ENCODE measurements at places on chromosomes 1 and 21.

GRCh38 chr21:43818685-43819084 is 29.3 kb downstream of the RRP1 start:
- DNase-seq: no peak

DNA sequence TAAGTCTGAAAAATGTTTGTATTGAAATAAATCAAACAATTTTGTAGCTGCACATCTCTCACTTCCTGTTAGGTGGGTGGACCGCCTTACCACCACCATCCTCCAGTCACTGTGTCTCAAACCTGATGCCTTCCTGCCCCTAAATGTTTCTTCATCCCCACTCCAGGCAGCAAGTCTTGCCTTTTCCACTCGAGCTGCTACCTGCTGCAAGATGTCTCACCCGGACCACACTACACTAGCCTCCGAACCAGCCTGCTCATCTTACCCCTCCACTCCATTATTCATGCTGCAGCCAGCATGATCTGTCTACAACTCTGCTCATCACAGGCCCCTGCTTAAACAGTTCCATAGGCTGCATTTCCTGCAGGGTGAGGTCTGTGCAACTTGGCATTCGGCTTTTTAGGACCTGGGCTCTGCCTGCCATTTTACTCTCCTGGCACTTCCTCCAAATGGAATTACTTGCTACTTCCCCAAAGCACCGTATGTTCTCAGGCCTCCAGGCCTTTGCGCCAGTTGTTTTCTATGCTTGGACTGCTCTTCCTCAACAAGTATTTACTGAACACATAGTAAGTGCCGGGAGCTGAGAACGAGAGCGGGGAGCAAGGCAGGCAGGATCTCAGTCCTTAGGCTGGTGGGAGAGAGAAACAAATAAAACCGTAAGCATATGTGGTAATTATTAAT is 5.2 kb upstream of the SF3A3 start:
- no peak for DNase-seq

DNA sequence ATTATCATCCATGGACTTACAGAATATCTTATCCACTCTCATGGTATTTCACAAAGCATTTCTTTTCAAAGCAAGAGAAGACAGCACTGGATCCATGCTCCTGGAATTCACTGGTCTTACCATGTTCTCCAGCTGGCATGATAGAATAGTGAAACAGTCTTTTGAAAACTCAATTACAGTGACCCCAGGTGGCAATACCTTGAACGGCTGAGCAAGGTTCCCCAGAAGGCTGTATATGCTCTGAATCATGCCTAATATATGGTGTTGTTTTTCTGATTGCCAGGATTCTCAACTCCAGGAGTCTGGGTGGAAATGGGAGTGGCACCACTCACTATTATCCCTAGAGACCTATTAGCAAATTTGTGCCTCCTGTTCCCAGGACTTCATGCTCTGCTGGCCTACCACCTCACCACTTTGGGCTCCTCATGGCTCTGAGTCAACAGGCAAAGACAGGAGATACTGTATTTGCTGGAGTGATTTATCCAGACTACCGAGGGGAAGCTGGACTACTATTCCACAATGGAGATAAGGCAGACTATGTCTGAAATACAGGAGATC is 87.6 kb downstream of the CATSPERE start:
- no peak for DNase-seq

DNA sequence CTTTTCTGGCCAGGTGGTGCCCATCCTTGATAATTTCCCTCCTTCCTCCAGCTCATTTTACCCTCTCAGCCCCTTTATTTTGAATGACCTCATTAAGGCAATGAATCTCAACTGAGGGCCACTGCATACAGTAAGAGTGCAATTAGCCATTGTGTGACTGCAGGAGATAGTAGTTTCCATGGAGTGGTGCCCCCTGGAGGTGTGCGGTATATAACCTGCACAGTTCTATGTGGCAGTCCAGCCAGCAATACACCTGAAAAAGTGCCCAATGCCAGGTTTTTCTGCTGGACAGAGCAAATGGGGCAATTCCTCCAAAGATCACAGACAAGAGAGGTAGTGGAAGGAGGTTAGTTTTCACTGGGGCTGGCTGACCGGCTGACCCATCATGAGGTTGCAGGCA is 25.9 kb upstream of the LRRC38 start:
- DNase-seq: no peak

DNA sequence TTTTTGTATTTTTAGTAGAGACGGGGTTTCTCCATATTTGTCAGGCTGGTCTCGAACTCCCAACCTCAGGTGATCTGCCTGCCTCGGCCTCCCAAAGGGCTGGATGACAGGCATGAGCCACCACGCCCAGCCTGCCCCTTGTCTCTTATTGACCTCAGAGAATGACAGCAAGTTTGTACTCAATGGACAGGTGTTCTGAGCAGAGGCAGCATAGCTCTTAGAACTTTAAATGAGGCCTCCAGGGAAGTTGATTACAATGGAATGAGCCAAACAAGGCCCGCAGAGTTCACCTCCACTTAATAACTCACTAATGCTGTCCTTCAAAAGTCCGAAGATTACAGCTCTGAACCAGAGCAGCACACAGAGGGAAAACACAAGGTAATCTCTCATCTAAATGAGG is 10.9 kb downstream of the TMPRSS2 start:
- DNase-seq: no peak

DNA sequence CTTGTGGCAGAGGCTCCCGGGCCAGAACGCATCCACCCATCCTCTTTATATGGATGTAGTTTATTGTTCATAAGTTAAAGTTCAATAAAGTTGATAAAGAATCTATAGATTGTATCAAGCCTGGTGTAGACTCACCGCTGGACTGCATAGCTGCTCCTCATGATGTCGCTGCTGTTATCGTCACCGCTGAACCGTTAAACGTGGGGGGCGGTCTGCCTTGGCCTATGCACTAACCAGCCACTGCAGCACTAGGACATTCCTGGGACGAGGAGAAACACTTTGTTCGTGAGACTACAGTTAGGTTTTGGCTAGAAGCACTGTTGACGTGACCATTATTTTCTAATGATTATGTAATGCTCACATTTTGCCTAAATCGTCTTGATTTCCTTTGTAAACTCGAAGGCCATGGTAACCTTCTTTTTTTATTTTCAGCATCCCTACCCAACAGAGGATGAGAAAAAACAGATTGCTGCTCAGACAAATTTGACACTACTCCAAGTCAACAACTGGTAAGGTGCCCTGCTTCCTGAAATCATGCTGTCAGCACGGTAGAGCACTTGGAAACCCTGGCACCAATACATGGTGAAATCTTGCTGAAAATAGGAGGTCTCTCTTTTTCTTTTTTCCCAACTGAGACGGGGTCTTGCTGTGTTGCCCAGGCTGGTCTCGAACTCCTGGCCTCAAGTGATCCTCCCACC is 50.2 kb downstream of the PKNOX1 start:
- no peak for DNase-seq

GRCh38 chr1:85102479-85102878 is 54.2 kb upstream of the MCOLN3 start:
- DNase-seq: no peak

DNA sequence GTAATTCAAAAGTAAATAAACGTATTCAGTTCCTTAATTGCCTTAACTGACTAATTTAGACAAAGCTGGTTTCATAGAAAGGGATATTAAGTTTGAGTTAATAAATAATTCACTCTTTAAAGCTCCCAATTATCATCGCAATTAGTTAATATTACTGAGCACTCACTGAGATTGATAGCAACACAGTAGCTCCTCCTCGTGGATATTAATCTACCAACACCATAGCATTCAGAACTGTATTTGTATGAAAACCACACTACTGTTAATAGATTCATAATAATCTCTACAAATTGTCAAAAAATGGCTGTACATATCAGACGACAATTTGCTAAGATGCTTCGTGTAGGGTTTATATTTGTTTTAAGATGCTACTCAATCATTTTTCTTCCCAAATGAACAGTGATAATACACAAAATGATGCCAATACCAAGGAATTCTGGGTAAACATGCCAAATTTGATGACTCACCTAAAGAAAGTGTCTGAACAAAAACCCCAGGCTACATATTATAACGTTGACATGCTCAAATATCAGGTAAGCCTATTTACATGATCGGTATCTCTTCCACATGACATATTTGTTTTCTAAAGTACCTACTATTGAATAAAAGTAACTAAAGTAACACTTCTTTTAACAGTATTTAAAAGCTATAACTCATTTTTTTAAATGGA is 18.8 kb upstream of the DYNLT5 start:
- DNase-seq: no peak

- DNase-seq: no peak
Measured at GRCh38 chr1:5779608-5780323, 212.5 kb downstream of the NPHP4 start.

- no peak for DNase-seq
Measured at GRCh38 chr1:63742526-63742925, 31.3 kb upstream of the ROR1 start.

DNA sequence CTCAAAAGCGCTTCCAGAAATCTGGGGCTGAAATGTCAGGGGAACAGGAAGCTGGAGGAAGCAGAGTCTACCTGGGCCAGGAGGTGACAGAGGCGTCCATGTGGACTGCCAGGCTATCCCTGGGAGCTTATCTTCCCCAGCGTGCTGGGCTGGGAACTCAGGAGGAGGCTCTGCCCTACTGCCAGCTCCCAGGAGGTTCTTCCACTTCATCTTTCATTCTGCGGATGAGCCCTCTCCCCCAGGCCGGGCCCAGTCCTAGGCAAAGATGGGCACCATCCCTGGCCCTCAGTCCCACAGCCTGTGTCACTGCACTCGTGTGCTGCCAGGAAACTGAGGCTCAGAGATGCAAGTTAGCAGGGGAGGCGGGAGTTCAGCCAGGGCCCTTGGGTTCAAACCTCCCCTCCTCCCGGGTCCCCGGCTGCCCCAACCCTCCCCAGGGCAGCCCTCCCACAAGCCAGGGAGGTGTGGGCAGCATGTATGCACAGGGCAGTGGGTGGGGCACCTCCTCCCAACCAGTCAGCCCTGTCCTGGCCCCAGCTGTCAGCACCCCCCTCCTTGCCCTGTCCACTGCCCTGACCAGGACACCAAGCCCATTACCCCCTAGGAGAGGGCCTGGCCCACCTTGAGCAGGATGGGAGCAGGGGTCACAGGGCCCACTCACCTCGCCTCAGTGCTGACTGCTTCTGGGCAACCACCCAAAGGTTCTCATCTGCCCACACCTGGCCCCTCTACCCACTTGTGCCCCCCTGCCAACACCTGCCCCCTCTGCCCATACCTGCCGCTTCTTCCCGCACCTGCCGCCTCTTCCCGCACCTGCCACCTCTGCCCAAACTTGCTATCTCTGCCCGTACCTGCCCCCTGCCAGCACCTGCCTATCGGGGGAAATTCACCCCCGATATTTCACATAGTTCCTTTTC is 226.0 kb downstream of the NPHP4 start:
- DNase-seq: no peak

DNA sequence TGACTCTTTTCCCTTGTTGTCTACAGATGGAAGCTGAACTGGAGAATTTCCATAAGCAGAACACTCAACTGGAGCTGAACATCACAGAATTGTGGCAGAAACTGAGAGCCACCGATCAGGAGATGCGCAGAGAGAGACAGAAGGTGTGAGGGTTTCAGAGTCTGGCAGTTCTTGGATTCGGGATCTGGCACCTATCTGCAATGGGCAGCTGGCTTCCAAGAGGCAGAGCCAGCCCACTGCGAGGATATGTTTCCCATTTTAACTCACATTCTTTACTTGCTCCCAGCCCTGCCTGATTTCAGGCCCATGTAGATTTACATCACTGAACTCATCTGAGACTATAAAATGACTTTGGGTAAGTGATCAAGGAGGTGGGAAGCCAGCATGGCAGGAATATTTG is 37.3 kb upstream of the TMEM125 start:
- peak; percentile 15 for DNase-seq

DNA sequence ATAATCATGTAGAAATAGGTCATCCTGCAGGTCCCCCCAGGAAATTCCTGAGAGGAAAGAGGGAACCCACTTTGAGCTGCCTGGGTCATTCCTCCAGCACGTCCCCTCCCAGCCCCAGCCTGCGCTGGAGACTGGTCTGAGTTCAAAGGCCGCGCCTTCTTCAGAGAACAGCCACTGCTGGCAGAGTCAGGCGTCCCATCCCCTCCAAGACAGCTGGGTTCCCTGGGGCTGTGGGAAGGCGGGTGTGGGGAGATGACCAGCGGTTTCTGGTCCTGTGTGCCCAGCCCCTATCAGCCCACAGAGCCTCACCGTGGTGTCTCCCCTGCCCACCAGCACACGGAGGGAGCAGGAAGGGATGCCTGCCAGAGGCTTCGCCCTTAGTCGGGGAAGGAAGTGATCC is 18.0 kb upstream of the TRAPPC10 start:
- DNase-seq: no peak

DNA sequence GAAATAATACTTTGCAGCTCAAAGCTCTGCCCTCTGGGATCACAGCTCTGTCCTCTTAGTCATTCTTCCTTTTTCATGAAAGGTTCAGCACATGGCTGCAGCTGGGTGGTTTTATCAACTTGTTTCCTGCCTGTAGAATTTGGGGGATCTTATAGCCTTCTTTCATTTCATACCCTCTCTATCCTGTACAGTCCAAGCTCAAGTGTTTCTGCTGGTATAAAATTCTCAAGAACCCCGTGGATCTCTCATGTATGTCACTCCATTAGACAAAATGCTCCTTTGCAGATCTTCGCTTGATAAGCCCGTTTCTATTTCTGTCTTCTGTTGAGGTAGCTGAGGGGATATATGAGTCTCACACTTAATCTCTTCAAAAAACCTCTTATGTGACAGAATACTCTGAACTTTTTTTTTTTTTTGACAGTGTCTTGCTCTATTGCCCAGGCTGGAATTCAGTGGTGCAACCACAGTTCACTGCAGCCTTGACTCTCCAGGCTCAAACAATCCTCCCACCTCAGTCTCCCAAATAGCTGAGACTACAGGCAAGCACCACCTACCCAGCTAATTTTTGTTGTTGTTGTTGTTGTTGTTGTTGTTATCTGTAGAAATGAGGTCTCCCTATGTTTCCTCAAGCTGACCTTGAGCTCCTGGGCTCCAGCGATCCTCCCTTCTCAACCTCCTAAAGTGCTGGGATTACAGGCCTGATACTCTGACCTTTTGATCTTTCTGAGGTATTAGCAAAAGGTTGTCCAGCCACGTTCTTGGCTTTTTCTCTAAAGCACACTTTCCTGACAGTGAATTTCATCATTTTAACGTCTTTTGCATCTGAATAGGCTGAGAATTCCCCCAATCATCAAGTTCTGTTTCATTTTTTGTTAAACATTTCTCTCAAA is 24.6 kb upstream of the COL9A2 start:
- DNase-seq: no peak

- DNase-seq: no peak
Measured at GRCh38 chr1:46522184-46522968, 29.1 kb downstream of the KNCN start.

- DNase-seq: no peak
Measured at GRCh38 chr1:58561633-58562032, 15.1 kb upstream of the OMA1 start.

GRCh38 chr1:116382321-116382720 is 9.3 kb downstream of the ATP1A1 start:
- DNase-seq: no peak

DNA sequence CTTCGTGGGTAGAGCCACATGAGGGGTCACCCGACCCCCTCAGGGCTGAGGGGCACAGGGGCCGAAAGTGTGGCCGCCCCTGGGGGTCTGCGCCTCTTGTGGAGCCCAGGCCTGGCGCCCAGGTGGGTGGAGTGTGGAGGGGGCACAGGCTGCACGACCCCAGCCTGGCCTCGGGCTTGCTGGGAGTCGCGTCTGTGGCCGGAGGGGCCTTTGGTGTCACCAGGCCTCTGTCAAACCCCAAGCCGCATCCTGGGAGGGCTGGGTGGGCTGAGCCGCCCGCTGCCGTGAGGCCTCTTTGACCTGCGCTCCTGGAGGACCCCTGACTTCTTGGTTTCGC is 60.7 kb downstream of the FAAP20 start:
- DNase-seq: no peak

GRCh38 chr1:30603081-30603858 is 120.1 kb downstream of the MATN1 start:
- no peak for DNase-seq

- DNase-seq: no peak
Measured at GRCh38 chr1:151494741-151495281, 16.4 kb upstream of the CGN start.

Data from left forelimb (tissue), 1 donor.